CMK (cell line): ENCODE measurements at places on chromosomes 2 and 18.

GRCh38 chr18:59554796-59555335 is 142.4 kb downstream of the CCBE1 start:
- DNase-seq = no peak

DNA sequence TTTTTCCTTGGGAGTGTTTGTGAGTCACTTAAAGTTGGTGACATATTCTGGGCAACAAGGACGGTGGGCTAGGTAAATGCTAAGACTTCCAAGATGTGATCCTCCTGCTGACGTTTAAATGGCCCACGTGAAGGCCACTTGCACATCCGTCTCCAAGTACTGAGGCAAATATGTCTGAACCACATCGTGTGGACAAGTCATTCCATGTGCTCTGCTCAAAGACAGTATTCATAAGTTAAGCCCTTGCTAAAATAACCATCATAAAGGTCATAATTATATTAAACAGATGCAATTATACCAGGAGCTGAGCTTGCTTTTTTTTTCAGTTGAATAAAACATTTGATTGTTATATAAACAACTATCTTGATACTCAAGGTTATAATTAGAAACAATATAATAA is 44.8 kb downstream of the SPP2 start:
- no peak for DNase-seq

GRCh38 chr18:76142611-76143010 is 352.4 kb downstream of the ZNF516 start:
- DNase-seq = no peak

GRCh38 chr2:228590681-228591080 is 409.2 kb upstream of the SPHKAP start:
- no peak for DNase-seq

GRCh38 chr2:60312618-60313017 is 240.8 kb downstream of the BCL11A start:
- DNase-seq = no peak

- DNase-seq = no peak
Observed at GRCh38 chr2:28465148-28465885, 30.5 kb upstream of the PLB1 start.

- no peak for DNase-seq
Observed at GRCh38 chr18:78859686-78860085, 119.9 kb upstream of the SALL3 start.

- DNase-seq = no peak
Observed at GRCh38 chr2:48434101-48434500, 95.9 kb upstream of the STON1 start.

DNA sequence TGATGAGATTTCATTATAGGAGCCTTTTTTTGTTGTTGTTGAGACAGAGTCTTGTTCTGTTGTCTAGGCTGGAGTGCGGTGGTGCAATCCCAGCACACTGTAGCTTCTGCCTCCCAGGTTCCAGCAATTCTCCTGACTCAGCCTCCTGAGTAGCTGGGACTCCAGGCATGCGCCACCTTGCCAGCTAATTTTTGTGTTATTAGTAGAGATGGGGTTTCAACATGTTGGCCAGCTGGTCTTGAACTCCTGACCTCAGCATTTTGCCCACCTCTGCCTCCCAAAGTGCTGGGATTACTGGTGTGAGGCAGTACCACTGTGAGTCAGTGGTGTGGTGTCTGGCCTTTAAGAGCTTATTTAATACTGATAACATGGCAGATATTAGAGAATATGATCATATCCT is 60.1 kb downstream of the MOB4 start:
- no peak for DNase-seq

DNA sequence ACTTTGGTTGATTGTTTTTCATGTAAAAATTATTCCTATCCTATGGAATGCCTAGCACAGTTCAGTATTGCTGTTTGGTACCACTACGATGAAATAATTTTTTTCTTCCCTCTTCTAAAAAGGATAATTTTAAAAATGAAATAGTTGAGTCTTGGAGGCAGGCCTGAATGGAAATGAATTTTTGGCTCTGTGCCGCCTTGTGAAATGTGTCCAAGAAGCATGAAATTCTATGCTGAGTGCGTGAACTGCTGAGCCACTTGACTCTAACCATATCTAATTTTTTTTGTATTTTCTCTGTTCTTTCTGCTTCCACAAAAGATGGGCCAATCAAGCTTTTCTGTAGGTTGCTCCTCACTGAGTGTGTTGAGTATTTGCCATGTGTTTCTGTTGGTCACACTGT is 95.0 kb downstream of the PRPF40A start:
- no peak for DNase-seq

GRCh38 chr2:9217838-9218770 is 11.5 kb downstream of the ASAP2 start:
- no peak for DNase-seq

- DNase-seq = no peak
Observed at GRCh38 chr2:186641807-186642321, 52.0 kb upstream of the FAM171B start.

DNA sequence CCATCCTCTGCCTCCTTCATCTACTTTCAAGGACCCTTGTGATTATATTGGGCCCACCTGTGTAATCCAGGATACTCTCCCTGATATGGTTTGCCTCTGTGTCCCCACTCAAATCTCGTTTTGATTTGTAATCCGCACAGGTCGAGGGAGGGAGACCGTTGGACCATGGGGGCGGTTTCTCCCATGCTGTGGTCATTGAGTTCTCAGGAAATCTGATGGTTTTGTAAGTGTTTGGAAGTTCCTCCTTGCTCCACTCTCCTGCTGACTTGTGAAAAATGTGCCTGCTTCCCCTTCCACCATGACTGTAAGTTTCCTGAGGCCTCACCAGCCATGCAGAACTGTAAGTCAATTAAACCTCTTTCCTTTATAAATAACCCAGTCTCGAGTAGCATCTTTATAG is 42.0 kb upstream of the EML6 start:
- no peak for DNase-seq

DNA sequence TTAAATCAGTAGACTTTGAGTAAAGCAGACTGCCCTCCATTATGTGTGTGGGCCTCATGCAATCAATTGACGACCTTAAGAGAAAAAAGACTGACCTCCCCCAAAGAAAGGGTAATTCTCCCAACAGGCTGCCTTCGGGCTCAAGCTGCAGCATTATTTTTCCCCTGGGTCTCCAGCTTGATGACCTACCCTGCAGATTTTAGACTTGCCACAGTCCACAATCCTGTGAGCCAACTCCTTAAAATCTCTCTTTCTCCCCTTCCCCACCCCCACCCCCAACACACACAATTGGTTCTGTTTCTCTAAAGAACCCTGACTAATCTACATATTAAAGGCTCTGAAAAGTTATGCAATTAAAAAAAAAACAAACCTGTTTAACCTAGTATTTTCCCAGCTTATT is 89.4 kb downstream of the RNF152 start:
- DNase-seq = no peak

- DNase-seq = no peak
Observed at GRCh38 chr2:150544731-150545130, 57.3 kb upstream of the RND3 start.

- DNase-seq = no peak
Observed at GRCh38 chr2:51401546-51401945, 369.6 kb upstream of the NRXN1 start.

- DNase-seq = no peak
Observed at GRCh38 chr2:84779781-84780180, 101.1 kb downstream of the TRABD2A start.

- no peak for DNase-seq
Observed at GRCh38 chr2:126843081-126843480, 55.6 kb upstream of the TEX51 start.

- no peak for DNase-seq
Observed at GRCh38 chr2:84631985-84632384, 115.7 kb downstream of the DNAH6 start.

- no peak for DNase-seq
Observed at GRCh38 chr18:35443847-35444246, 53.9 kb downstream of the INO80C start.

- no peak for DNase-seq
Observed at GRCh38 chr2:219997341-219997851, 370.0 kb downstream of the SLC4A3 start.

GRCh38 chr2:26630669-26631360 is 10.4 kb downstream of the CIB4 start:
- no peak for DNase-seq

- no peak for DNase-seq
Observed at GRCh38 chr18:69770238-69770637, 177.4 kb downstream of the CD226 start.

GRCh38 chr2:133342286-133343017 is 225.8 kb downstream of the NCKAP5 start:
- no peak for DNase-seq

DNA sequence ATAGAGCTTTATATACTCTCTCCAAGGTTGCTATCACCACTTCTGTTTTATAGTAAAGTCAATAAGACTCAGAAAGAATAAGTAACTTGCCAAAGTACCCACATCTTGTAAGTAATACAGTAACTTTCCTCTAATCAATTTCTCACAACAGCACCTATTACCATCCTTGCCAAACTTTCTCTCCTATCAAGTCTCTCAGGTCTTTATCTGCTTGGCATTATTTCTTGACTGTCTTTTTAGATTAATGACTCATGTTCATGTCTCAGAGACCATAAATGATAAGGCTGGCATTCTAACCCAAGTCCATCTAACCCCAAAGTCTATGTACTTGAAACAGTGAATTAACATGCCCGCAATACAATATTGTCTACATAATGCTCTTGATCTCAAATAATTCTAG is 618.0 kb upstream of the ZEB2 start:
- DNase-seq = no peak

- no peak for DNase-seq
Observed at GRCh38 chr18:45102863-45103262, 422.2 kb downstream of the SETBP1 start.

DNA sequence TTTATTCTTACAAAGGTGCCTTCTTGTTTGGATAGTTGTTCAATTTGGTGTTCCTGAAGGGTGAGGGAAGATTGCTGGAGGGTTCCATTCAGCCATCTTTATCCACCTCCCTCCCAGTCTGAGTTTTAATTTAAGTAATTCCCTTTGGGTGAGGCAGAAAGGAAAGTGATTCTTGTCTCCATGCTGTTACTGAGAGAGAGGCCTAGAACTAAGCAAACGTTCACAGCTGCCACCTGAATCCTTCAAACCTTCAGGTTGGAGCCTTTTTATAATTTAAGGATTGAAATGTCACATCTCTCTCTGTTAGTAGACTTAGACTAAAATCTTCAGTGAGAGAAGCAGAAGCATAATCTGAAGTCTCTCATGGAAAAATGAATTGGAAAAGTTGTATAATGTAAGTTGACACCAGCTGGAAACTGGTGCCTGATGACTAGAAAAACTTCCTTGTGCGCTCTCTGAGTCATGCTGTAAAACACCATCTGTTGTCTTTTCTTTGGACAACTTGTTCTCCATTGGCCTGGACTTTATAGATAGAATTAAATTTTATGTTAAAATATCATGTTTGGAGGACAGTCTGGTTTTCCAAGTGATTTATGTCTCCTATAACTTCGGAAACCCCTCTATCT is 14.6 kb downstream of the STRADB start:
- no peak for DNase-seq

DNA sequence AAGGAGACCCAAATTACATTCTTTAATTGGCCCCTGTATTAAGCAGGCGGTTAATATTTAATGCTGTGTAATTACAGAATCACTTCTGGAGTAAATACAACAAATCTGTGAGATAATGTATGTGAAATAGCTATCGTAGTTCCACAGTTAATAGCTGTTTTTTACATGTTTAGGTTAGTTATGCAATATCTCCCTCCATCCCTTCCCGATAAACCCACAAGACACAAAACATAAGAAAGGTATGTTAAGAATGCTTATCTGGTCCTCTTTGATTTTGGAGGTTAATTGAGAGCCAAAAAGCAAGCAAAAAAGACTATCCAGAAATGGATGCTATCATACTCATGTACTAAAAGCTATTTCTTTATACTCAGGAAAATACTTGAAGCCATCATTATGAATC is 49.1 kb downstream of the ZNF638 start:
- no peak for DNase-seq

DNA sequence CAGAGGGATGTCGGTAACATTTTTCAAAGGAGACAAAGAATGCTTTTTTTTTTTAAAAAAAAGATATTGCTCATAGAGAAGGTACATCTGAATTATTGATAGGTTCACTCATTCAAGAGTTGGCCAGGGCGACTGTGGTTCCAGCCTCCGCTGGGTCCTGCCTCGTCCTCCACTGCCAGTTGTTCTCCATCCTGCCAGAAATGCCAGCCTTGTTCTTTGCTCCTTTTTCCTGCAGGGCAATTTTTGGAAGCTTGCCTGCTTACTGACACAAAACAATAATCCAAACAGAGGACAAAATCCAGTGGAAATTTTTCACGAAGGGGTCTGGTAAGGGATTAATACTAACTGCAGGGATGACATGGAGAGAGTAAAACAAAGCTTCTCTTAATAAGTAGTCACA is 1113.0 kb downstream of the CBLN2 start:
- no peak for DNase-seq

DNA sequence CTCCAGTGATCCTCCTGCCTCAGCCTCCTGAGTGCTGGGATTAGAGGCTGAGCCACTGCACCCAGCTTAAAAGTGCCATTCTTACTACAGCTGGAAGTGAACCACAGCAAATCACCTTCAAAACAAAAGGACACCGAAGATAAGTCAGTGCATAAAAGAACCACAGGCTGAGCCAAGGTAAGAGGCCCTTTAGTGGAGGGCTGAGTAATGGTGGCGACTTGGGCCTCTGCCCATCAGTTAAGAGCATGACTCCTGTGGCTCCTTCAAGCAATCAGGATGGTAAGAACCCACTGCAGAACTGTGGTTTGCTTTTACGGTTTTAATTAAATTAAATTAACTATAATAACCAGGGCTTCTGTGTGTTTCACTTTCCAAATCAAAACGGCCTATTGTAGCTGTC is 75.1 kb downstream of the CTAGE1 start:
- DNase-seq = no peak

- DNase-seq = no peak
Observed at GRCh38 chr2:64582774-64583340, 58.7 kb downstream of the AFTPH start.

DNA sequence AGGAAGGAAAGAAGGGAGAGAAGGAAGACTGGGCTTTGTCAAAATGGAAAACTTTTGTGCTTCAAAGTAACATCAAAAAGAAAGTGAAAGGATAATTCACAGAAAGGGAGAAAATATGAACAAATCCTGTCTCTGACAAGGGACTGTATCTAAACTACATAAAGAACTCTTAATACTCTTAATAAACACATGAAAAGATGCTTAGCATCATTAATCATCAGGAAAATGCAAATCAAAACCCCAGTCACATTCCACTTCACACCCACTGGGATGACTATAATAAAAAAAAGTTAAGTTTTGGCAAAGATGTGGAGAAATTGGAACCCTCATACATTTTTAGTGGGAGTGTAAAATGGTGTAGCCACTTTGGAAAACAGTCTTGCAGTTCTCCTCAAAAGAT is 11.8 kb upstream of the ZFP36L2 start:
- DNase-seq = no peak

DNA sequence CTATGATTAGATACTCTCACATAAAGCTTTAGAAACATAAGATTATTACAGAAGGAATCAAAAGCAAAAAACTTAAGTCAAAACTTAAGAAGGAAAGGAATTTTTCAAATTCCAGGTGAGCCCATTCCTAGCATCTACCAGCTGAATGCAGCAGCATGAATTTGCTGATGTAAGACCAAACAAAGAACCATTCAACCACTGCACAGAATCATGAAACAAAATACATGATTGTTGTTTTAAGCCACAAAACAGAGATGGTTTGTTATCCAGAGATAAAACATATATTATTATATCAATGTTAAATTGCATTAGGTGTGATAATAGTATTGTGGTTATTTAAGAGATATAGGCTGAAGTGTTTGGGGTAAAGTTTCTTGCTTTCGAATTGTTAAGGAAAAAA is 29.0 kb downstream of the PIGN start:
- no peak for DNase-seq

- DNase-seq = no peak
Observed at GRCh38 chr2:231583982-231584381, 8.7 kb upstream of the TEX44 start.

- DNase-seq = no peak
Observed at GRCh38 chr2:227413371-227413770, 25.6 kb upstream of the SCYGR1 start.
